Activated CD8-positive, alpha-beta T cell treated with anti-CD3 and anti-CD28 coated beads for 36 hours (primary cell): ENCODE measurements at places on chromosomes 4 and X. TPM values are rescaled to one million over a fixed set of nuclear protein-coding genes. Genes with fewer than 3 reads are reported as not detected.

Gene GPRASP1
- total RNA-seq = 3.9 TPM

Gene SPIN4
- 5.4 TPM for total RNA-seq

Gene CENPVL3
- 0.27 TPM for total RNA-seq

Gene CLTRN
- 0.38 TPM for total RNA-seq

Gene CPZ
- not detected for total RNA-seq

Gene HMX1
- not detected for total RNA-seq

Gene RENBP
- 14.3 TPM for total RNA-seq

Gene GAGE12F
- not detected for total RNA-seq

Gene ANOS1
- total RNA-seq = not detected
